Left ventricle myocardium superior (tissue), 1 donor: ENCODE measurements at places on chromosomes 12 and 14.

DNA sequence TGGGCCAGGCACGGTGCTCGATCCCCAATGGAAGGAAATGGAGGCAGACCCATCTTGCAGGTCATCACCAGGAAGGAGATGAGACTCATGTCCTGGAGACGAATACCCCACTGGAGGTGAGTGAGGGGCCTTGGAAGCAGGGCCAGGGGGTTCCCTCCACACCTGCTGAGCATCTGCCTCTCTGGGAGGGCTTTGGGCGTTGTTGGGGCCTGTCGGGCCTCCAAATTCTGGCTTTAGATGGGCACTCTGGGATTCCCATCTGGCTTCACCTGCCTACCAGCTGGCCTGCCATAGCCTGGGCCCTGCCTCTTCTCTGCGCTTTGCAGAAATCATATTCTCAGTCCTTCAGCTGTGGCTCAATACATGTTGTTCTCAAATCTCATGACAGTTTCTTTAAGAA, 13.9 kb downstream of the RTL1 start:
- peak; percentile 15 for DNase-seq

- no peak for DNase-seq
Measured at GRCh38 chr14:106792543-106792942, 1266.2 kb downstream of the TMEM121 start.

- DNase-seq, result no peak
Measured at GRCh38 chr12:31773867-31774266, 45.0 kb upstream of the AMN1 start.

DNA sequence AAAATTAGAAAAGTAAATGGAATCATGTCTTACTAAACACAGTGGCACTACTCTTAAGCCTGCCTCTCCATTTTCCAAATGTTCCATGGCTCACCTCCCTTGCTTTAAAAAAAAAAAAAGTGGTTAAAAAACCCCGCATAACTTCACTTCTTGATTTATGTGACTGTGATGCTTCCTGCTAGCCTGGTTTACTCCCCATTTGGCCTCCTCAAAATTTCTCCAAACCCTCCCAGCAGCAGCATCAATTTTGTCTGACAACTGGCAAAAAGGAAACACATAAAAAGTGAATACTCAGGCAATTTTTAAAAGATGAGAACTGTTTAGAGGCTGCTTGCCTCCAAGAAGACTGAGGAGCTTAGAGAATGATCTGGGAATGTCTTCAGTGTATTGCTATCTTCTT, 17.8 kb upstream of the EGLN3 start:
- no peak for DNase-seq

DNA sequence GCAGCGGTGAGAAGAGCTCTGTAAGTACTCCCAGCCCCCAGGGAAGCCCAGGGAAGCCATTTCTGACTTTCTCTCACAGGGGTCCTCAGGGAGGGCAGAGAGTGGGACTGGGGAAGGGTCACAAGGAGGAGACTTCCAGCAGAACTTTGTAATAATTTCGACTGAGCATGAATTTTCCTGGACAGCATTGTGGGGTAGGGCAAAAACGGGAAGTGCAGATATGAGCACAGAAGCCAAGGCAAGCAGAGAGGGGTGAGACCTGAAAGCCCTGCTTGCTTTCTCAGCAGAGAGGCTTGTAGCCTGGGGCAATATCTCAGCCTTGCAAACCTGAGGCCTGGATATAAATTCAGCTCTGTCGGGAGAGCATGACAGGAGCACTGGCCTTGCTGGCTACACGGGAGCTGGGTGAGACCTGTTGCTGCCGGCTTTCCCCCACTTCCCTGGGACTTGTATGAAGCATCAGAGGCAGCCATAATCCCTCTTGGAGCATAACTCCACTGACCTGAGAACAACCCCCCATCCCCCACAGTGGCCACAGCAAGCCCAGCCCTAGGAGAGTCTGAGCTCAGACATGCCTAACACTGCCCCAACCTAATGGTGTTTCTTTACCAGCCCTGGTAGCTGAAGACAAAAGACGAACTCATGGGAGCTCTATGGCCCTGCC, 9.8 kb upstream of the IQSEC3 start:
- DNase-seq, result no peak

DNA sequence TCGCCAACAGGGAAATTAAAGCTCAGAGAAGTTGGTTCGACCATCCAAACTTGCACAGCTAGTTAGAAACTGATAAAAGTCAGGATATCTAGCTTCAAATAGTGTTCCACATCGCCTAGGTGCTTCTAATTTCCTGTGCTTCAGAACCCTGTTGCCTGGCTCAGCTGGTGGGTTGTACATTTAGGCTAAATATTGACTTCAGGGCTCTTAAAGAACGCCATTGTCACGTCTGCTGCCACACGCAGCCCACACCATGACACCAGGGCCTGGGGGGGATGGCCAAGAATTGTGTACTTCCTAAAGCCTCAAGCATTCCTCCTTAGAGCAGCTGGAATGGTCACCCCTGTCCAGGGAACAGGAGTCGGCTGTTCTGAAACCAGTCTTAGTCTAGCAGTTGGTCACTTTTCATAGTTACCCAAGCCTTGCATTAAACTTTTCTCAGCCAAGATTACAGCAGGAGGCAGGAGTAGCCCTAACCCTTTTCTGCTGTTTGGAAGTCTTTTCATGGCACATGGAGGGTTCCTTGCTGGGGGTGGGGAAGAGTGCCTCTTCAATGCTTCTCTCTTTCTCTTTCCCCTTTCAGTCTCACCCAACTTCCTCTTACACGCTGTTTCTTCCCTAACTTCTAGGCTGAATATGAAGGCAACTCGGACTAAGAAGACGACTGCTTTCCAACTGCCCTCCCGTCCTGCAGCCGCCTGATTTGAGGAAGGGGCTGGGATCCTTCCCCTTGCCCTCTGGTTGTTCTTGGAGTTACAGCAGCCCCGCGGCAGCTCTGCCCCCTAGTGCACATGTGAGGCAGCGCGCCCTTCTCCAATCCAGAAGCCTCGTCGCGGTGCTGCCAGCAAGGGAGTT, 17.1 kb downstream of the FOS start:
- DNase-seq, result peak; percentile 88

GRCh38 chr12:106078358-106079010, 60.3 kb downstream of the NUAK1 start:
- DNase-seq, result peak; percentile 82

GRCh38 chr14:99426265-99426664, 54.4 kb downstream of the SETD3 start:
- no peak for DNase-seq

GRCh38 chr12:69368171-69368570, 8.6 kb downstream of the YEATS4 start:
- no peak for DNase-seq

GRCh38 chr14:100313464-100314230, 7.4 kb upstream of the SLC25A29 start:
- DNase-seq, result peak; percentile 26

DNA sequence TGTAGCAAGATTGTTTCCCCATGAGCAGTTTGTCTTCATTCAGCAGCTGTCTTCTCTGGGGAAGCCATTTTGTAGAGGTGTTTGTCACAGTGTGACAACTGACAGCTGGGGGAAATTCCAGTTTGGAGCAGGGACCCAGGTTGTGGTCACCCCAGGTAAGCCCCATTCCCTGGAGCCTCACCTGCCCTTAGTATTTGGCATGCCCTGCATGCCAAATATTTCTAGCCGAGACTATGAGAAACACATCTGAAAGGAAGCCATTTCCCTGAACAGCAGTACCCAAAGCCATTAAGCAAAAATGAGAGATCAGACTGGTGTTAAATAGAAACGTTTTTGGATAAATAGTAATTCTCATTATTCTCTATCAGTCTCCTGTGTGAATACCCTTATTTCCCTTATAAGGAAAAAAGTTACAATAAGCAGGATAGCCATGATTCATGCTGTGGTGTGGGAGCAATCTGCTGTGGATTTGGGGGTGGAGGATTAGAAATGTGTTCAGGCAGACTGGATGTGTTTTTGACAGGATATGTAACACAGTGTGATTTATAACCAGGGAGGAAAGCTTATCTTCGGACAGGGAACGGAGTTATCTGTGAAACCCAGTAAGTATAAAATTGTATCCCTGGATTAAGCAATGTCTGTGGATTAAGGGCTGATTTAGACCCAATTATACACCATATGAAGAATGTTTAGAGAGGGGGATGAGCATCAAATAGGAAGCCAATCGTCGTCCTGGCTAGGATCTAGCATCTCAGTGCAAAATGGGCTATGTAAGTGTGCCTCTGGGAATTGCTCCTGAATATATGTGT, 68.9 kb downstream of the DAD1 start:
- DNase-seq, result no peak

DNA sequence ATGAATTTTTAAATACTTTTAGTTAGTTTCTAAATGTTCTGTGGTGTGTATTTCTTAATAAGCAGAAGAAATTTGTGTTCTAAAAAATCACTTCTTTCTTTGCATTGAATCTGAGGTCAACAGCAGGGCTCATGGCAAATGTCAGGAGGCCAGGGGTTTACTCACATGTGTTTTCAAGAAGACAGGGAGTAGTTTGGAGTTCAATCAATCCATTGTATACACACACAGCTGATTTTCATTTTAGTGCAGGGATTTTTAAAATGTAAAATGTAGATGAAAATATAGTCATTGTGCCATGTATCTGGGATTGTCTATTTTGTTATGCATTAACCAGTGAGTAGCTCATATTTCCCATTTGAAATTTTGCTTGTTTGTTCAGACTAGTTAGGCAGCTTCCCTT, 62.1 kb downstream of the EML1 start:
- no peak for DNase-seq

- DNase-seq, result no peak
Measured at GRCh38 chr12:94875525-94875924, 128.0 kb downstream of the NDUFA12 start.

DNA sequence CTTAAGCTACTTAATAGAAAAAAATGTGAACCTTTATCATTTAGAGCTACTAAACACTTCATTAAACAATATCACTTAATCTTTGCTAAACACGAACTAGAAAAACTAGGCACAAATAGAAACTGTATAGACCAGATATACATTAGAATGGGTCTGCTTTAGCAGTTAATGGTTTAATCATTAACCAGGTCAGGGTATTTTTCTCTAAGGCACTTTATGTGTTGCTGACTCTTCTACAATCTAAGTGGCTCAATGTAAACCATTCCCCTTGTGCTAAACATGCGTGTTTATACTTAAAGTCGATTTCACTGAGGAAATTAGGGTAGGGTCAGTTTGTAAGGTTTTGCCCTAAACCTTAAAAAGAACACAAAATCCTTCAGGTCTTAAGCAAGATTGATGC, 29.7 kb downstream of the TMCC3 start:
- no peak for DNase-seq

GRCh38 chr12:219891-220352, 6.0 kb upstream of the SLC6A12 start:
- DNase-seq, result peak; percentile 75

- DNase-seq, result no peak
Measured at GRCh38 chr12:29238822-29239291, 89.8 kb downstream of the FAR2 start.

GRCh38 chr12:69083689-69084088, 150.7 kb upstream of the CPM start:
- DNase-seq, result no peak

DNA sequence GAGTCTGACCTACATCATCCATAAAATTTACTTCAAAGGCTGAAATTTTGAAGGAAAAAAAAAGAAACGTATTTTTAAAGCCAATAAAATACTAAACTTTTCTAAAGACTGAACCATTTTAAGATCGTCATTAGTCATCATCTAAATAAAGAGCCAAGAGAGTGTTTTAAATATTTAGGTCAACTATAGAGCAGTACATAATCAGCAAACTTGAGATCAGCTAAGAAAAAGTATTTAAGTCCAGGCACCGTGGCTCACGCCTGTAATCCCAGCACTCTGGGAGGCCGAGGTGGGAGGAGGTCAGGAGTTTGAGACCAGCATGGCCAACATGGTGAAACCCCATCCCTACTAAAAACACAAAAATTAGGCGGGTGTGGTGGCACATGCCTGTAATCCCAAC, 35.5 kb downstream of the HECTD1 start:
- no peak for DNase-seq
